ENCODE measurements at places on chromosomes 6 and 20. TPM values are rescaled to one million over a fixed set of nuclear protein-coding genes. Genes with fewer than 3 reads are reported as not detected.

DNA sequence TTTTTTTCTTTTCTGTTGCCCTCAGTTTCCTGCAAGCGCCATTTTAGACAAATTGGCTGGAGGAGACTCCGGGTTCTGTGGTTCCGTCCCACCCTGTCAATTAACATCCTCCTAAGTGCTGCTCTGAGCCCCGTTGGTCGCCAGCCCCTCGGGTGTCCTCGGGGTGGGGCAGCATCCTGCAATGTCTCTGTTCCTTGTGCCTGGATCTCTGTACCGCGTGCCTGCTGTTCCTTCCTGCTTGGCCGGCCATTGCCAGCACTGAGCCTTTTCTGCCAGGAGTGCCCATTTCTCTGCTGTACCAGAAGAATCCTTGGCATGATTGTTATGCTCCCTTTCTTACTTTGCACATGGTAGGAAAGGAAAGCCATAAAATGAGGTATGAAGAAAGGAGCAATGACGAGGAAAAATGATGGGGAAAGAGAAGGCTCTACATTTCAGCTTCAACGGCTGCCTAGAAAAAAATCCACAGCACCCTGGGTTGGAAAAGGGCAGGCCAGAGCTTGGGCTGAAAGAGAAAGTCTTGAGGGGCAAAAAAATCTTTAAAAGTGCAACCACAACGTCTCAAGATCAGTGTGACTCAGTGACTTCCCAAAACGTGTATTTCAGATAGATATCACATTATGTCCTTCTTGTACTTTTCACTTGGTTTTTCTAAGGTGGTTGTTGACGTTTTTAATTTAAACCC, 256.7 kb downstream of the CLIC5 start:
- no peak for DNase-seq

- DNase-seq, result no peak
Measured at GRCh38 chr20:20060234-20060998, 8.1 kb downstream of the CFAP61 start.

DNA sequence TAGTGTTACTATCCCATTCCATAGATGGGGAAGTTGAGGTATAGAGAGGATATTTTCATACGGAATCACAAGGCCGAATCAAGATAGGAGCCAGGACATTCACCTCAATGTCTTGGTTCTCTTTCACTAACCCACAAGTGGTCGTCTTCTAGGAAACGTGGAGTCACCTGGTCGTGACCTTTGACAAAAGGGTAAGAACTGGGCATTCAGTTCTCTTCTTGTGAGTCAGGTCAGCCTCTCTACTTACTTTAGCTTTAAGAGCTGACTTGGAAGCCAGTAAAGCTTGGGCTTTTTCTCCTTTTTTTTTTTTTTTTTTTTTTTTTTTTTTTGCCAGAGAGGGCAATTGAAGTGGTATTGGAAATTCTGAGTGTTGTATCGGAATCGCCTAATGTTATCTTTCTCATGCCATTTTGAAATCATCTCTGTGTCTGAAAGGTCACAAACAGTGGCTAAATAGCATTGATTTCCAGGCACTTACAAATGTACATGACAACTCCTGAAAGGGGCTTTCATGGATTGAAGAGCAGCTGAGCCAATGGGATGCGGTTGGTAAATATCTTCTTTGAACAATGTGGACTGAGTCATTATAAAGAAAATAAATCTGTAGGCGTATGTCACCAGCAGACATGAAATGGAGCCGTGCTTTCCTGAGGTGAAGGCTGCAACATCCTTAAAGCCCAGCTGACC, 356.9 kb downstream of the KIF16B start:
- no peak for DNase-seq

GRCh38 chr6:32668226-32668747, 1.8 kb upstream of the HLA-DQB1 start:
- DNase-seq, result no peak

GRCh38 chr6:106146852-106147351, 60.8 kb downstream of the PRDM1 start:
- no peak for DNase-seq

DNA sequence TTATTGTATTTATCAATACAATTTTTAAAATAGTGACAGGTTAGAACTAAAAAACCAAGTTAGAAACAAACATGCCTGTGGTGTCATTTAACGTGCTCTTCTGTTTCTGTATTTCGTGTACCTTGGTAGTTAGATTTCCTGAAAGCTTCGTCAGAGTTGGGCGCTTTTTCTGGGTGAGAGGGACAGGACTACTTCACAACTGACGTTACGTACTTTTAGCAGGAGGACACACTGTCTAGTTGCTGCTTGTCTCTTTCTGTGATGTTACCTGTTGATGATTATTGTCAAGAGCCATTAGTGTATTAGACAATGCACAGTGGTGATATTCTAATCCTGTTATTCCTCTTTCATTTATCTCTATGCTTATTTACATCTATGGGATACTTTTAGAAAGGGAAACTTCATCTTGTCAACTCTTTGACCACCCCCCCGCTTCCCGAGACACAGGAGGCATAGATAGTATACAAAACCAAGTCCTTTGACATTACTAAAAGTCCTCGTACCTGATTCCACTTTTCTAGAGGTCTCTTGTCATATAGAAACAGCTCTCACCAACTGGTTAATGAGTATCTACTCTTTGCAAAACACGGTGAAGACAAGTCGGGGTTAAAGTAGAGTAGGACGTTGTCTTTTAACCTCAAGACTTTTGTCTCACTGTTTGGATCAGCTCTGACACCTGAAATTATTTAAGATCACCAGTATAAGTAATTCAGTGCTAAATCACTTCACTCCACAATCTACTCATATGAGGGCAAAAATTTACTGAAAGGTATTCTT, 96.3 kb downstream of the LYRM2 start:
- no peak for DNase-seq

DNA sequence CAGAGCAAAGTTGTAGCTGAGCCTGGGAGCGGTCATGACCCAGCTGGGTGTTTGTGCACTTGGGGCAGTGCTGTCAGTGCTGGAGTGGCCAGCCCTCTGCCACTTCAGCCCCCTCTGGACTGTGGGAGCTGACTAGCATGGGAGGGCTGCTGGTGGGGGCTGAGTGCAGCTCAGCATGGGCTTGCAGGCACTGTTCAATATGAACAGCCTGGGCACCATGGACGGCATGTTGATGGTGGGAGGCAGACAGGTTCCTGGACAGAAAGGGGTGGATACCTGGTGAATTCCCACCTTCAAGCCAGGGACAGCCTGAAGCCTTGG, 50.5 kb downstream of the GGTLC1 start:
- no peak for DNase-seq

CYB5R4 gene
- total RNA-seq, result 22.8 TPM

COL20A1 gene
- total RNA-seq, result not detected

TRIM38 gene
- 24.8 TPM for total RNA-seq

SLC22A16 gene
- total RNA-seq, result 0.55 TPM

DPM1 gene
- 35.8 TPM for total RNA-seq
